CD4-positive, alpha-beta memory T cell (primary cell): ENCODE measurements at places on chromosomes 4 and X. TPM values are rescaled to one million over a fixed set of nuclear protein-coding genes. Genes with fewer than 3 reads are reported as not detected.

- DNase-seq: no peak
Measured at GRCh38 chrX:25277574-25277973, 261.8 kb upstream of the ARX start.

DNA sequence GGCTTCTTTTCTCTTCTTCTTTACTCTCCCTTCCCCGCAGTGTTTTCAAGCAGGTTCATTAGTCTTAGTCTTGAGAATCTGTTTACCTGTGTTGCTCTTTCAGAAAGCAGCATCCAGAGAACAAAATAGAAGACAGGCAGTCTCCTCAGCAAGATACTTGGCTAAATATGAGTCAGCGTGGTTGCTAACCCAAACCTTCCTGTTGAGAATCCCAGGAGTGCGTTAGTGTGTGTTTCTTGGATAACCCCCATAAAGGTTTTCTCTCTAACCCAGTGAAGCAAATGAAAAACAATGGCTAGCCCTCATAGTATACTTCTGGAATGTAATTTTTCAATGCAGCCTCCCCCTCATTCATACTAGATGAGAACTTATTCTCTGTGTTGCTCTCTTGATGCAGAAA lies 41.1 kb downstream of the BMPR1B start:
- DNase-seq: no peak

DNA sequence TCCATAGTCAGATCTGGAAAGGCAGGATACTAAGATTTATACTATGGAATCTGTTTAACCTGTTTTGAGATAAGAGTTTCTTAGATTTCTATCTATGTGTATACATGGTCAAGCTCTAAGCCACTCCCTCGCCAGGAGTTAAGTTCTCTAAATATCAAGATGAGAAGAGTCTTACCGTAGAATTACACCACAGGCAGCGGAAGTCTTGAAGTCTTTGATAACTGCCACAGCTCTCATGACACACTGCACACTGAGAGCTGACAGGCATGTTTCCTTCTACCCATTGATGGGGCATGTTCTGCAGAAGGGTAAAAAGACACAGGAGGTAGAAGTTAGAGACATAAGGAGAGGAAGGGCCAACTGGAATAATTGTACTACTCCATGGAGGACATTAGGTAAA lies 67.7 kb downstream of the DGKK start:
- no peak for DNase-seq

DNA sequence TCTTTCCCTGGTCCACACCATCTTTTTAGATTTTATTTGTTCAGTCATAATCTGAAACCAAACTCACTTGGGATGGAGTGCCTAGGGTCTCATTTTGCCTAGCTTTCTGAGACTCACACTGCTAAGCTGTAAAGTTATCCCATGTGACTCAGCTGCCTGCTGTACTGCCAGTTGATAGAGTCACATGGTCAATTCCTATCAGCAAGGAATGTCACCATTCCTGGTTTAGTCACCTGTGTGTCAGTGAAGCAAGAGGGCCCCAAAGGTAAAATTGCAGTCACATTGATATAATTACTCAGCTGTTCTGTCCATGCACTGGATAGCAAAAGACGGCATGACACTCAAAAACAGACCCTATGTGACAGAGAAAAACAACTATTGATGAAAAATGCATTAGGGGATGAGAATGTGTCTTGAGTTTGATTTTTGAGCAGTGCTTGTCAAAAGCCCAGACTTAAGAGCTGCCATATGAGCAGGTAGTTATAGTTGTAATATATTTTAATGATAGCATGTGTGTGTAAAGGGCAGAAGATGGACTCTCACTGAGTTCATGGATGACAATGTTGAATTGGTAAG lies 413.2 kb downstream of the PPARGC1A start:
- no peak for DNase-seq

- no peak for DNase-seq
Measured at GRCh38 chrX:81168391-81168790, 33.3 kb downstream of the HMGN5 start.

DNA sequence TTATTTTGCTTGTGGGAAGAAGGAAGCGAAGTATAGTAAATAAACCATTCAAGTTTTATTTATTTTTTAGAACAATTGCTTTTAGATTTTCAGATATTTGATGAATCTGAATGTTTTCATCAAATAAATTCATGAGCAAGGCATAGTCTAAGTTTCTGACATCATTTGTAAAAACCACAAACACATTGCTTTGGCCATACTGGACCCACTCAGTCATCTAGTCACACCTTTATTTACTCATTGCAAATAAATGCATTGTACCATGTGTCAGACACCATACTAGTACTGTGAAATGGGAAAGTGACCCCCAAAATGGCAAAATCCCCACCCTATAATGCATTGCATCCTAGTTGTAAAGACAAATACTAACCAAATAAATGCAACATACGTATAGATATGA lies 449.1 kb upstream of the SMIM31 start:
- DNase-seq: no peak

- no peak for DNase-seq
Measured at GRCh38 chr4:149512501-149512900, 303.1 kb downstream of the IQCM start.

DNA sequence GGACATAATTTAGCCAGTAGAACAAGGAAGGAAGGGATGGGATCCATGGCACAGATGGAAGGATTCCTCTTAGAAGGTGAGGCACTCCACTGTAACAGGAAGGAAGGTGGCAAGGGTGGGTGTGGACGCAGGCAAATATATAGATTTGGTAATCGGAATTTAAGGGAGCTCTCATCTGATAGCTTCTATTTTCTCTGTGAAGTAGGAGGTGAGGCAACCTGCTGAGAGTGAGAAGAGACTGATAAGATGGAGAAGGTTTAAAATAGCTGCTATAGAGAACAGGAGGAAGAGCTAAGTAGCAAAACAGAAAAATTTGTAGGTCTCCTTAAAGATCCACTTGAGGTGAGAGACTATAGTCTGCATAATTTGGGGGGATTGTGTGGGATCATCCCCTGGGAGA lies 61.8 kb upstream of the BRS3 start:
- DNase-seq: no peak

- DNase-seq: no peak
Measured at GRCh38 chr4:109629775-109630174, 69.7 kb downstream of the MCUB start.

Gene VEGFC
- total RNA-seq: not detected

Gene EGF
- not detected for total RNA-seq

Gene TMEM255A
- total RNA-seq: 1.1 TPM
